Stimulated activated CD8-positive, alpha-beta memory T cell treated with anti-CD3 and anti-CD28 coated beads, Interleukin-2, amount 100 ng/mL, for 1 hour (primary cell): ENCODE measurements at places on chromosomes 4 and X.

- no peak for DNase-seq
Measured at GRCh38 chr4:124526331-124526730, 186.2 kb downstream of the ANKRD50 start.

- no peak for DNase-seq
Measured at GRCh38 chrX:124211312-124211942, 121.0 kb upstream of the TEX13D start.

- no peak for DNase-seq
Measured at GRCh38 chr4:185138161-185138560, 4.9 kb upstream of the SLC25A4 start.

DNA sequence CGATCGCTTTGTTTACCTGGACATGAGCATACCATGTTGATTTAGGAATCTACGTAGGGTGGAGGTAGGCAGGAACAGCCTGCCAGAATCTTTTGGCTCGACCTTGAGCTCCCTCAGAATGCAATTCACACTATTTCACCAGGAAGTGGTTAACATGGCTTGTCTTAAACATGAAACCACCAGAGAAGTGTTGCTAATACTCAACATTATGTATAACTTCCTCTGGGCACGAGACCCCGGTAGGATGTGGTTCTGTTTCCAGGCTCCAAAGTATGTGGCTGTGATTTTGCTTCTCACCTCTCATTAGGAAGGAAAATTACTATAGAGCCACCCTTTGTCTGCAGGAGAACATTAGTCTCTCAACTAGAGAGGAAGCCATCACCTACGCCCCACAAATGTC is 59.0 kb upstream of the VCX3B start:
- DNase-seq = no peak

DNA sequence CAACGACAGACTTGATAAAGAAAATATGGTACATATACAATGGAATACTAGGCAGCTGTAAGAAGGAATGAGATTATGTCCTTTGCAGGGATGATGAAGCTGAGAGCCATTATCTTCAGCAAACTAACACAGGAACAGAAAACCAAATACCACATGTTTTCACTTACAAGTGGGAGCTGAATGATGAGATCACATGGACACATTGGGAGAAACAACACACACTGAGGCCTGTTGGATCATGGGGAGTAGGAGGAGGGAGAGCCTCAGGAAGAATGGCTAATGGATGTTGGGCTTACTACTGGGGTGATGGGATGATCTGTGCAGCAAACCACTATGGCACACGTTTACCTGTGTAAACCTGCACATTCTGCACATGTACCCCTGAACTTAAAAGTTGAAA is 209.7 kb downstream of the SPRY1 start:
- DNase-seq = no peak

DNA sequence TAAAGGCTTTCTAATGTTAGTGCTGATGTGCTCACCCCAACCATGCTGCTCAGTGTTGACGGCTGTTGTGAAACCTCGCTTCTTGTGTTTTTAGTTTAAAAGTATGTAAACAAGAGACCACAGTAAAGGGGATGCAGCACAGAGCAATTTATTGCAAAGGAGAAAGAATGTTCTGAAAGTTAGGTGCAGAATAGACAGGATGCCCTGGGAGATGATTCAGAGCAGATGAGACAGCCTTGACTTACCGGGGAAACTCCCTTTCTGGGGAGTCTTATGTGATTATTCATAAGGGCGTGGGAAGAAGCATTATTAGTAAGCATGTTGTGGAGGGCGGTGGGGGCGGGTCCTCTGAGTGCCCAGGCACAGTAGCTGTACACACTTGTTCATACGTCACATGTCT is 47.7 kb downstream of the EVC start:
- no peak for DNase-seq

GRCh38 chr4:24896977-24897376 is 15.9 kb downstream of the CCDC149 start:
- DNase-seq = no peak

DNA sequence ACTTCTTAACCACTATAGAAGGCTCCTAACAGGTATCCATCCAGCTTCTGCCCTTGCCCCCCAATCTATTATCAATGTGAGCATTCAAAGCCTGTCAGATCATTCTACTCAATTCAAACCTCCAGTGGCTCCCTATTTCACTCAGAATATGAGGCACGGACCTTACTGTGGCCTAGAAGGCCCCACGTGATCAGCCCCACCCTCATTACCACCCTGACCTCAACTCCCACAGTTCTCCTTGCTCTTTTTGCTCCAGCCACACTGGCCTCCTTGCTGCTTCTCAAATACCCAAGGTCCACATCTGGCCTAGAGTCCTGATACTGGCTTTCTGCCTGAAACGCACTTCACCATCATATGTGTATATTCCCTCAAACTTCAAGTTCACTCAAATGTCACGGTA is 18.7 kb downstream of the SEPSECS start:
- DNase-seq = no peak

- no peak for DNase-seq
Measured at GRCh38 chr4:151561551-151562256, 152.7 kb downstream of the FHIP1A start.

DNA sequence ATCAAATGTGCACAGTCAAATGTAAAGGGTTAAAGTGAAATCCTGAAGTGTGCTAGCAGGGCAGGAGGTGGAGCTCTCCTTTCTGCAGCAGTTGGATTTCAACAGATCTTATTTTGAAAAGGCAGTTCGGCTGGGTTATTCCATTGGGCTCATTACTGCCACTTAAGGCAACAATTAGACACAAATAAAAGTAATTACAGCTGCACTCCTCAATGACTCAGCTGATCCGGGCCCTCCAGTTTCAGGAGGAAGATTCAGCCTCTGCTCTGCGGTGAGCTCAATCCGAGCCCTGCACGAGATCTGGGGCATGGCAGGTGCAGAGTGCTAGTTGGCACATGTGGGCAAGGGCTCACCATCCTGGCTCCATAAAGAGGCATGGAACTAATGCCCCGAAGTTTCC is 85.4 kb downstream of the PHKA2 start:
- no peak for DNase-seq

DNA sequence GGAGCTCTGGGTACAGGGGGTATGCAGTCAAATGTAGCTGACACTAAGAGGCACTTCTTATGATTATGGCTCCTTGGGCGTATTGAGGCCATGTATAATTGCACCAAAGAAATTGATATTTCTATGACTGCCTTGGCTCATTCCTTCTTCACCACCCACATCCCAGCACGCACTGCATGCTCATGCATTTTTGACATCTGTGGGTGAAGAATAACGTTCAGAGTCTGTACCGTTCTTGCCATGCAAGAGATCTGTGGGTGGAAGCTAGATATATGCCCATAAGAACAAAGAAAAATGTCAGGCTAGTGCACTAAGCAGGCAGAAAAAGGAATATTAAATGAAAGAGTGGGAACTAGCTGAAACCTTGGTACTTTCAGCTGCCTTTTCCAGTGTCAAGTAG is 93.4 kb downstream of the EMCN start:
- DNase-seq = no peak

- no peak for DNase-seq
Measured at GRCh38 chrX:37686996-37687395, 1.4 kb downstream of the XK start.

DNA sequence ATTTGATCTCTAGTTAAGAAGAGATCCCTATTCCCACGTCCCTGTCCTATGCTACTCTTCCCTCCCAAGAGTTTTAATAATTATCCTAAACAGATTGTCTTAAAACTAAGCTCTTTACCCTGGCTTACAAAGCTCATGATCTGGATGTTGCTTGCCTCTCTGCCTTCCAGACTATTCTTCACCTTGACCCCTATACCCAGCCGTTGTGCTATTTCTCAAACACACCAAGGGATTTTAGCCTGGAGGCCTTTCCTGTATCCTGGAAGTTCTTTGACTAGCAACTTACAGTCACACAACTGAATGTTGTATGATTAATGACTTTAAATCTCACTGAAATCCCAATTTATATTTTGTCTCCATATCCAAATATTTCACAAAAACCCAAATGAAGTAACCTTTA is 314.9 kb downstream of the ADGRL3 start:
- DNase-seq = no peak

DNA sequence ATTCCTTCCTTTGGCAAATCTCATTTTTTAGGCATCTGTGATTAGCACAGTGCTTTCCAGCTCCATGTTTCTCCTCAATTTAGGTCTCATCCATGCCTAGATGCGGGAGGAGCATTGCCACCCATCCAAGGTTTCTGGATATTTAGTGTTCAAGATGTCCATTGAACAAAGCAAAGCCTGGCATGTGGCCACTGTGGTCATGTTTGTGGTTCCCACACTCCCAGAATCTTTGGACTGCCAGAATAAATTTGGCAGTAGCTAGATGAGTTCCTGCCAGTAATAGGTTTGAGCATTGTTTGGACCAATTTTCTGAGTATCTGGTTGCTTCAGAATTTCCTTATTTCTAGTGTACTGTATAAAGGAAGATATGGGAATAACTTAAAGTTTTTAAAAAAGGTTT is 1124.1 kb downstream of the ADGRL3 start:
- no peak for DNase-seq

GRCh38 chr4:100117750-100118149 is 72.5 kb downstream of the DDIT4L start:
- no peak for DNase-seq

GRCh38 chr4:6288871-6289270 is 19.2 kb downstream of the WFS1 start:
- DNase-seq = no peak
